ENCODE measurements at places on chromosomes 5 and 9.

DNA sequence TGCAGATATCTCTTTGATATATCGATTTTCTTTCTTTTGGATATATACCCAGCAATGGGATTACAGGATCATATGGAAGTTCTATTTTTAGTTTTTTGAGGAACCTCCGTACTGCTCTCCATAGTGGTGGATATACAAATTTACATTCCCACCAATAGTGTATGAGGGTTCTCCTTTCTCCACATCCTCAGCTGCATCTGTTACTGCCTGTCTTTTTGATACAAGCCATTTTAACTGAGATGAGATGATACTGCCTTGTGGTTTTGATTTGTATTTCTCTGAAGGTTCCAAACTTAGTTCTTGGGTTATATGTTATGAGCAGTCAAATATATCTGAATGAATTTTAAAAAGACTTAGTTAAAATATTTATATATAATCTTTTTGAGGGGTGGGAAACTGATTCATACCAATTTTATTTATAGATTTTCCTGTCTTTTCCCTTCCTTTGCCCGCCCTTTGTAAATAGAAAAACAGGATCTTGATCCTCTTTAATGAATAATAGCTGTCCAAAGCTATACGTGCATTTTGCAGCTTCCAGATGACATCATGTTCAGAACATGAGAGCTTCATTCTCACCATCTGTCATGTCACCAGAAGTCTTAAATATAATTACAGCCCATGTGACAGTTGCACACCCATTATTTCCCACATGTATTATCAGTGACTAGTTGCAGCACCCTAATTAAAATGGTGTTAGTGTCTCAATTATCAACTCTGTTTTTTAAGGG lies 6.2 kb upstream of the ARHGEF28 start:
- no peak for DNase-seq

DNA sequence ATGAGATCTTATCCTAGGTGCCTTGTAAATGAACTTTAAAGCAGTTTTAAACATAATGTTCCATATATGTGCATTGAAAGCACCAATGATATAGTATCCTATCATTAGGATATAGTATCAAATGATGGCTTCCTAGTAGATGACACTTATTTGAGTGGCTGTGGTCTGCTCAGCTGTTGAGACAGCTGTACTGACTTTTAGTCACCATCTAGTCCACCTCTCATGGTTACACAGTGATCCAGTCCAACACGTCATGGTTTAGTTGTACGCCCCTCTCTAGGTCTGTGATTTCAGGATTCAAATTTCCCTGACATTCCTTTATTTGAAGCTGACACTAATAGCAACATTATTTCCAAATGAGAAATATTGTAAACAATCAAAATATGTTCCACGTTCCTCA lies 127.3 kb upstream of the TUT7 start:
- no peak for DNase-seq

- DNase-seq = no peak
Observed at GRCh38 chr5:77876316-77876715, 100.2 kb upstream of the TBCA start.

GRCh38 chr9:128607642-128608350 lies 48.9 kb downstream of the DYNC2I2 start:
- DNase-seq = peak; percentile 21

- peak; percentile 56 for DNase-seq
Observed at GRCh38 chr5:891117-891836, 1.3 kb downstream of the BRD9 start.

DNA sequence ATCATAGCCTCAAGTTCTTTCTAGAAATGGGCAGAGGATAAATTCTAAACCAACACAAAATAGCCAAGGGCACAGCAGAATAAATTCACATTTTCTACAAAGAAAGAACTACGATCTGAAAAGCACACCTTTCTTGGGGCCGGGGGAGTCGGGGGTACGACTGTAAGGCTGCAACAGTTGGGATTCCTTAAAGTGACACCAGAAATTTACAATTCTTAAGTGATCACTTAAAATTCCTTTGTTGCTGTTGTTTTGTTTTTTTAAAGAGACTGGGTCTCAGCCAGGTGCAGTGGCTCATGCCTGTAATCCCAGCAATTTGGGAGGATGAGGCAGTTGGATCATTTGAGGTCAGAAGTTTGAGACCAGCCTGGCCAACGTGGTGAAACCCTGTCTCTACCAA lies 95.8 kb downstream of the CDK5RAP2 start:
- DNase-seq = no peak

GRCh38 chr5:135706893-135707292 lies 127.6 kb upstream of the SLC25A48 start:
- DNase-seq = no peak

DNA sequence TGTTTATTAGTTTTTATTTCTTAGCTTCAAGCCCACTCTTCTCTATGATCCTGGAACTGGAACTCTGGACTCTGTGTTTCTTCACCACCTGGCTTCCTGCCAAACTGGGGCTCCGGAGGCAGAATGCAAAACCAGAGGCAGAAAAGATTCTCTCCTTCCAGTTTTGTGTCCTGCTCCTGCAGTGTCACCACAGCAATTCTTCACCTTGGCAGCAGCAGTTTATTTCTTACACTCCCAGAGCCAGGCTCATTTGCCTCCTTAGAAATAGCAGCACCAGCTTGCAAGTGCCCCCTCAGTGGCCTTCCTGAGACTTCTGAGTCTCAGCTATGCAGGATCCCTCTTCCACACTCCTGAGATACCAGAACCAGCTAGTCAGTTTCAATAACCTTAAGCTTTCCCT lies 26.7 kb upstream of the CAMK4 start:
- peak; percentile 11 for DNase-seq

DNA sequence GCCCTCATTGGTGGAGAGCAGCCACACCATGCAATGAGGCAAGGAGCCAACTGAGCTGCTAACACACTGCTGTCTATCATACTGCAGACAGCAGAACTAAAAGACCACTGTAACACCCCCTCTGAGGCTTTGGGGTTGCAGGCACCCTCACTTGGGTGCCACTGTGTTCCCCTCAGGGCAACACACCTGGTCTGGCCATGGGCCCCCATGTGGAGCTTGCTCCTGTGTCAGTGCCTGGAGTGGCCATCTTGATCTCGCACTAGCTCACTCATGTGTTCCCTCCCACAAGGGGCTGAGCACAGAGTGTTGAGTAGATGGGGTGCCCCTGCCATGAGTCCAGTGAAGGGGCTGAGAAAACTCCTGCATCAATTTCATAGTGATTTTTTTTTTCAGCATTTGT lies 532.4 kb upstream of the FTMT start:
- DNase-seq = no peak

GRCh38 chr9:31824860-31825259 lies 559.6 kb upstream of the ACO1 start:
- DNase-seq = no peak

DNA sequence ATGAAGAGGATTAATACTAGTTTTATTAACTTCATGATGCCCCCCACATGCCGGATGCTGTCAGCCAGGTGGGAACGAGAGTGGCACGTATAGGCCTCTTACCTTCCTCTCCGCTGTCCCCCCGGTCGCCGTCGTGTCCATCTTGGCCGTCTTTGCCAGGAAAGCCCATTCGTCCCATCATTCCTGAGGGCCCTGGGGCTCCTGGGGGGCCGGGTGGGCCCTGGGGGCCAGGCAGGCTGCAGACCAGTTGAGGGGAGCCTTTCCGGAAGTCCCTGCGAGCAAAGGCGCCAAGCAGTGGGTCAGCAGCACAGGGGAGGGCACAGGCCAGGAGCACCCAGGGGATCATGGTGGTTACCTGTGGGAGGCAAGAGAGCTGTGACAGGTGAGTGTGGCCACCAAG lies 15.8 kb downstream of the C1QTNF2 start:
- DNase-seq = no peak

- no peak for DNase-seq
Observed at GRCh38 chr9:88875400-88876120, 115.7 kb upstream of the S1PR3 start.

DNA sequence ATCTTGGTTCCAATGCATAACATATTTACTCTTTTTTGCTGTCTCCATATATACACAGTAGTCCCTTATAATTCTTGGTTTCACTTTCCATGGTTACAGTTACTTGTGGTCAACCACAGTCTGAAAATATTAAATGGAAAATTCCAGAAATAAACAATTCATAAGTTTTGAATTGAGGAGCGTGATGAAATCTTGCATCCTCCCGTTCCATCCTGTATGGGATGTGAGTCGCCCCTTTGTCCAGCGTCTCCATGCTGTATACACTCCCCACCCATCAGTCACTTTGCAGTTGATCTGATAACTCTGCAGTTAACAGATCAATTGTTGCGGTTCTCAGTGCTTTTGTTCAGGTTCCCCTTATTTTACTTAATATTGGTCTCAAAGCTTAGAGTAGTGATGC lies 11.5 kb upstream of the FAF2 start:
- peak; percentile 69 for DNase-seq

- no peak for DNase-seq
Observed at GRCh38 chr9:80507611-80508010, 935.8 kb downstream of the TLE4 start.

DNA sequence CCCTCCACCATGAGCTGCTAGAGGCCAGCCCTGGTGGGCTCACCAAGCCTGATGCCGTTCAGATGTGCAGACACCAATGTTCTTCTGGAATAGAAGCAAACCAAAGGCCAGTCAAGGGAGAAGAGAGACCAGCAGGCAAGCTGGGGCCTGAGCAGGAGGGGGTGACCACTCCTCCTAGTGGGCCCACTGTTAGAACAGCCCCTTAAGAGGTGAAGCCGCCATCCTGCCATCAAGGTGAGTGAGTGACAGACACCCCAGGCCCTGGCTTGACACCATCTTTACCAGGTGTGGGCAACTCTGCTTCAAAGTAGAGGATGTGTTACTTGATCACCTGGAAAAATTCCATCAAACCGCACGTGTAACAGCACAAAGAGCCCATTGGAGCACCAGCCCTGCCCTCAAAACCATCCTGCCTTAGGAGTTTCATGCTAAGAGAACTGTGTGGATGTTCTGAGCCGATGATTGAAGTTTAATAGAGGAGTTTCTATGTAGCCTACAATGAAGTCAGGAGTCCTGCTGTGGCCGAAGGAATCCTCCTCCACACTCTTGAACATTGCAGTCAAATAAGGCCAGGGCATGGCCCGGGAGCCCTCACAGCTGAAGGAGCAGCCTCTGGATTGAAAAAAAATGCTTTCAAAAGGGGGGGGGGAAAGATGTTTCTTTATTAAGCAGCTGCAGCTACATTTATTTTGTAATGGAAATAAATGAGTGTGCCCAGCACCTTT lies 20.8 kb downstream of the AMBP start:
- no peak for DNase-seq

DNA sequence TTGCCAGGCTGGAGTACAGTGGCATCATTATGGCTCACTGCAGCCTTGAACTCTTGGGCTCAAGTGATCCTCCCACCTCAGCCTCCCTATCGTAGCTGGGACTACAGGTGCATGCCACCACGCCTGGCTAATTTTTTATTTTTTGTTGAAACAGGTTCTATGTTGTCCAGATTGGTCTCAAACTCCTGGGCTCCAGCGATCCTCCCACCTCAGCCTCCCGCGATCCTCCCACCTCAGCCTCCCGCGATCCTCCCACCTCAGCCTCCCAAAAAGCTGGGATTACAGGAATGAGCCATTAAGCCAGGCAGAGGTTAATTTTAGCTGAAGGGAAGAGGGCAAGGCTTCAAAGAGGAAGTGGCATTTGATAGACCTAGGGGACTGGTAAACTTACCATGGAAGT lies 32.8 kb upstream of the CCNB1 start:
- no peak for DNase-seq

- DNase-seq = no peak
Observed at GRCh38 chr5:110109667-110110066, 419.9 kb downstream of the MAN2A1 start.

- DNase-seq = no peak
Observed at GRCh38 chr5:44795496-44795895, 13.3 kb upstream of the MRPS30 start.

DNA sequence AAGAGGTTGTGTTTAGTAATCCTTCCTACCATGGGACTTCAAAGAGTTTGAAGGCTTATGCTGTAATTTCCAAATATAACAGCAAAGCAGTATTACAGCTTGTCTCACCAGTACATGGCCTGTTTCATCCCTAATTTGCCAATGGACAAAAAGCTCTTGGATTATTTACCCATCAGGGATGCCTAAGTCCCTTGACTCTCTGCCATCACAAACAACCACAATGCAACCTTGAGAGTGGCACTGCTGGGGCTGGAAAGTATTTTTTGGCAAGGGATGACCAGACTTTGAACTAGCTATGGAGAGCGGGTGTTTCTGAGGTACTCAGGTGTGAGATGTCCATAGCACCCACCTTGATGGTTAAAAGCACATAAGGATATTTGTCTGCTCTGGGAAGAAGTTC lies 9.1 kb downstream of the MAMDC2 start:
- no peak for DNase-seq

DNA sequence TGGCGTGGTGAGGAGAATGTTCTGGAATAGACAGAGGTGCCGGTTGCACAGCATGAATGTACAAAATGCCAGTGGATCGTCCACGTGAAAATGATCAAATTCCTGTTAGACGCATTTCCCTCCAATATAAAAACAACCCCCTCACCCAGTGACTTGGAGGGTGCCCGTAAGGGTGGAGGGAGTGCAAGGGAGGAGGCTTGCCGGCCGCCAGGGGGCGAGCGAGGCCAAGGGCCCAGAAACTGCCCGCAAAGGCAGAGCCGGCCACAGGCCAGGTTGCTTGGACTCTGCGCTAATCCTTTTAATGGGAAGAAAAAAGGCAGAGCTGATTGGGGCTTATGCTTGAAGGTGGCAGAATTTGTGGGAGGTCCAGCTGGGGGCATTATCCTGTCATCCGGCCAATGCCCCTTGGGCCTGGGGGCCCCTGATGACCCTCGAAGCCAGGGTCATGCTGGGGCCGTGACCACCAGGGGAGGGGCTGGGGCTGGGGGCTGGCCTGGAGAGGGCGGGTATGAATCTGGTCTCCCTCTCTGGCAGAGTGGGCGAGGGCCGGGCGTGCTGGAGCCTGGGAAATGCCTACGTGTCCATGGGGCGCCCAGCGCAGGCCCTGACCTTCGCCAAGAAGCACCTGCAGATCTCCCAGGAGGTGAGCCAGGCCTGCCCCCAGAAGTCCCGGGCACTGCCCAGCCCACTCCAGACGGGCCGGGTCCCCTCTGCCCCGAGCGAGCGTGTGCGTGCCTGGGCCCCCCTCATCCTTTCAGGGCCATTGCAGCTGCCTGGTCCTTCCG lies 12.0 kb downstream of the GPSM1 start:
- DNase-seq = peak; percentile 50

DNA sequence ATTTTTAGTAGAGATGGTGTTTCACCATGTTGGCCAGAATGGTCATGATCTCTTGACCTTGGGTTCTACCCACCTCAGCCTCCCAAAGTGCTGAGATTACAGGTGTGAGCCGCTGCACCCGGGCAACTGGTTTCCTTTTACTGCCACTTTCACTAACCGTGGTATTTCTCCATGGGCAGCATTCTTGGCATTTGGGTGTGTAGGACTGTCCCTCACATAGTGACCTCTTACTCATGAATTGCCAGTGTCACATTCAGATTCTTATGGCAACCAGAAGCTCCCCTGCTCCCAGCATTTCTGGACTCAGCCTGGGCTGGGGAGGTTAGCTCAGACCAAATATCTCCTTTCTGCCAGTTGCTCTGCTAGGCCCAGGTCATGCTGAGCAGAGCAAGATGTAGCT lies 50.1 kb downstream of the FOXI1 start:
- DNase-seq = no peak

GRCh38 chr5:123696921-123697341 lies 185.0 kb downstream of the CSNK1G3 start:
- no peak for DNase-seq

- DNase-seq = no peak
Observed at GRCh38 chr9:111284703-111285102, 45.3 kb downstream of the OR2K2 start.

GRCh38 chr9:95073918-95074317 lies 243.6 kb downstream of the FANCC start:
- no peak for DNase-seq

GRCh38 chr9:5764130-5764868 lies 68.6 kb downstream of the ERMP1 start:
- DNase-seq = no peak
